Fibroblast of skin of left biceps (primary cell): ENCODE measurements at places on chromosomes 4 and X.

- DNase-seq: no peak
These were observed 1008.1 kb upstream of the TENM3 start for GRCh38 chr4:181234951-181235680.

DNA sequence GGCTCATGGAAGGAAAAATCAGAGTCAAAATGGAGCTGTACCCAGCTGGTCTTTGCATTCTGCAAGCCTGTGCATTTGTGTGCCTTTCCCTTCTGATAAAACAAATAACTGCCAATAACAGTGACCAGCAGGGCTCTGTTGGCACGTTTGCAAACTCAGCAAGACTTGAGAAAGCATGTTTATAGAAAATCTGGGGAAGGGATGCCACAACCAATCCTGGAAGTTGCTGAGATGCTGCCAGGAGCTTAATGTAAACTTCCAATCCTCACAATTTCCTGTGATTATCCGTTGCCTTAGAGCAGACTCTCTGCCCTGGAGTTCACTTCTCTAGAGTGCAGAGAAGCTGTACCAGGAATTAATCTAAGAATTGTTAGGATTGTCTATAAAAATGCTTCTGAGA is 6.9 kb upstream of the ANXA3 start:
- no peak for DNase-seq

DNA sequence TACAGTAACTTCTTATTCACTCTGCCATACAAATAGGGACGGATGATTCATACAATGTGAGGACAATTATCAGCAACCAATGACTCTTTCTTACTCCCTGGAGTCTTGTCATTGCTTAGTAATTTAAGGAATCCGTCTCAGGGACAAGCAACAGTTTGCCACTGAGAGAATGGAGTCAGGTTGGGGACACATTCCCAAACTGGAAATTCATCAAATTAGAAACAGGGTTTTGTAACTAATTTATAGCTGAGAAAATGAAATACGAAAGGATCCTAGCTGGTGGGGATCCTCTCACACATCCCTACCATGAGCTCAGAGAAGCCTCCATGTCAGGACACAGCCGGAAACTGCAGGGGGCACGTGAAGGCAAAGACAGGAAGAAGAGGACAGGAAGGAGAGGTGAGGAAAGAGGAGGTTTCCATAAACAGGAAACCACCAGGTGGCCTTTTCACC is 50.4 kb upstream of the KDR start:
- no peak for DNase-seq

DNA sequence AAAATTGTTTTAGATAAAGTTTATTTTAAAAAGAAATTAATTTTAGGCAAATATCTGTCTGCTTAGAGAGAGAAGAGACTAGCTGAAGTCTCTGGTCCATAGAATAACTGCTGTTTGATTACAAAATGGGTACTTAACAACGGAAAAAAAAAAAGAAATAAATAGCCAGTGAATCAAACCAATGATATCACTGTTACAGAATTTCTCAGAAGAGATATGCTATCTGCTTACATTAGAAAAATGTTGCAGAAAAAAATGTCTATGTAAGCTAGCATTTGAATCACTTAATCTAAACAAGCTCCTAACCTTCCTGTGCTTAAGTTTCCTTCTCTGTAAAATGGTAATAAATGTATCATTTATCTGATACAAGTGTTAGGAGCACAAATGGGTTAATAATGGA is 189.9 kb downstream of the IL15 start:
- DNase-seq: no peak

GRCh38 chrX:107773206-107773605 is 2.4 kb downstream of the TSC22D3 start:
- DNase-seq: no peak

- DNase-seq: no peak
These were observed 809 bp downstream of the MND1 start for GRCh38 chr4:153345012-153345981.

DNA sequence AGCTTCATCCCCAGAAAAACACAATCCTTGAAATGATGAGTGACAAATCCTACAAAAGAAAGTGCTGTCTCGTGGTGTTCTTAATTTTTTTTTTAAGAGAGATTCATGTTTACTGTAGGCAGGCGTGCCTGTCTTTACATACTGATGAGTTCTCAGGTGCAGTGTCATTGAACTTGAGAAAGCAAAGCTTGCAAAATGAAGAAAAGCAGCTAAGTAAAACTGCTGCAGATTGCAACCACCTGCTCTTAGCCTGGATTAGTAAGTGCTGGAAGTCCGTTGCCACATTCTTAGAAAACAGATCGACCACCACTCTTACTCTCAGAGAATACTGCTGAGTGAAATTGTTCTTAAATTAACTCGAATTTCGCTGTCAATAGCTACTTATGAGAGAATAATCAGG is 854.6 kb downstream of the TRIML1 start:
- no peak for DNase-seq

- no peak for DNase-seq
These were observed 41.0 kb upstream of the SH3RF1 start for GRCh38 chr4:169311643-169312365.
